ENCODE measurements at places on chromosomes 5 and 9.

- no peak for DNase-seq
Observed at GRCh38 chr5:173010547-173011464, 27.2 kb downstream of the ATP6V0E1 start.

- no peak for DNase-seq
Observed at GRCh38 chr5:103881560-103881959, 319.0 kb upstream of the NUDT12 start.

GRCh38 chr5:14110196-14110595 lies 32.9 kb upstream of the TRIO start:
- no peak for DNase-seq

GRCh38 chr9:101977614-101978210 lies 239.3 kb upstream of the GRIN3A start:
- no peak for DNase-seq

DNA sequence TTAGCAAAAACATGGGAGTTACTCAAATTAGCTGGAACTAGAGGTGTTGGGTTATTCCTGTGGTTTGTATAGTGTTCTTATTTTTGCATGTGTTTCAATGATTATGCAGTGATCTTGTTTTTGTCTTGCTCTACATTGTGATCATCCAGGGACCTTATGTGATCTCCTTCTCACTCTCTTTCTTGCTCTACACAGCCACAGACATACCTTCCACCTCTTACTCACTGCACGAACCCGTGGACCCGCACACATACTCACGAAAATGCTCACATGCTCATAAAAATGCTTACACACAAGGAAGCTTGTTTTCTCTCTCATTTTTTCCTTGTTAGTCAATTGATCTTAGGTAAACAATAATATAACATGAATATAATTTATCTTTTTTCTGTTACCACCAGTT lies 187.1 kb downstream of the KDM4C start:
- no peak for DNase-seq

DNA sequence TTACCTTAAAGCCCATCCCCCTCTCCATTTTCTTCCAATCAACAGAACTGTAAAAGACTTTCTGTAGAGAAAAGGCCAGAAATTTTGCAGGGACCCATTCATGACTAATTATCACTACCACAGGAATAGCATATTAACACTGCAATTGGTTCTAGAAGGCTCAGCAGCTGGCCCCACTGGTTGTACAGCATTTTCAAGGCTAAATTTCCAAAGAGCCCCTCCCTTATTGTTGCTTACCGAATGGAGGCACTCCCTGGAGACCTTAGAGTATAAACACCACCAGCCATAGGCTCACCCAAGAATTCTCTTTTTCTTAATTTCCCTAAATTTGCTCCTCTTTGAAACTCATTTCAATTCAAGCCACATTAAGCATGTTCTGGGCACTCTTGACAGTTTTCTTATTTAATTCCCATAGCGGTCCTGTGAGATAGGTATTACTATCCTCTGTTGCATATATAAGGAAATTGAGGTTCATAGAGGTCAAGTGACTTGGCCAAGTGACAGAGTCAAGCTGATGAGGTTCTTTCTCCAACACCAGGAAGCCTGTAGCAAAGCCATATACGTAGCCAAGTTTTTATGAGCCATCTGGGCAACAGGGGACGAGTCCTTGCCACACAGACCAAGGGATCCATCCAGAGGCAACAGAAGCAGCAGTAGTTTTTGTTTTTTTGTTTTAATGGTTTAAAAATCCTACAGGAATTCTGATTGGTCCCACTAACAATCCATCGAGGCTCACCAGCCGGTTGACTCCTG lies 83.9 kb upstream of the NR5A1 start:
- no peak for DNase-seq

DNA sequence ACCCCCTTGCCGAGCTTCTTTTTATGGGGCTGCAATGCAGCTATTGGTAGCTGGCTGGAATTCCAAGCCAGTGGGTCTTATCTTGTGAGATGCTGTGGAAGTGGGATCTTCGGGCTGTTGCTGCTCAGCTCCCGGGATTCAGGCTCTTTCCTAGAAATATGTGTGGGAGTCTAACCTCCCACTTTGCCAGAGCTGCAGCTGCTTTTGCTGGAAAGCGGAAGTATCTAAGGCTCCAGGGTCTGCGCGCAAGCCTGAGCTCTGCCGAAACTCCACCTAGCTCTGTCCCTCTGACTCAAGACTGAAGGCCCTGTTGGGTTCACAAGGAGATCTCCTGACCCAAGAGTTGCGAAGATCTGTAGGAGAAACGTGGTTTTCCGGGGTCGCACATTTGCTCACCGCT lies 151.1 kb upstream of the ANKRD55 start:
- DNase-seq = no peak

DNA sequence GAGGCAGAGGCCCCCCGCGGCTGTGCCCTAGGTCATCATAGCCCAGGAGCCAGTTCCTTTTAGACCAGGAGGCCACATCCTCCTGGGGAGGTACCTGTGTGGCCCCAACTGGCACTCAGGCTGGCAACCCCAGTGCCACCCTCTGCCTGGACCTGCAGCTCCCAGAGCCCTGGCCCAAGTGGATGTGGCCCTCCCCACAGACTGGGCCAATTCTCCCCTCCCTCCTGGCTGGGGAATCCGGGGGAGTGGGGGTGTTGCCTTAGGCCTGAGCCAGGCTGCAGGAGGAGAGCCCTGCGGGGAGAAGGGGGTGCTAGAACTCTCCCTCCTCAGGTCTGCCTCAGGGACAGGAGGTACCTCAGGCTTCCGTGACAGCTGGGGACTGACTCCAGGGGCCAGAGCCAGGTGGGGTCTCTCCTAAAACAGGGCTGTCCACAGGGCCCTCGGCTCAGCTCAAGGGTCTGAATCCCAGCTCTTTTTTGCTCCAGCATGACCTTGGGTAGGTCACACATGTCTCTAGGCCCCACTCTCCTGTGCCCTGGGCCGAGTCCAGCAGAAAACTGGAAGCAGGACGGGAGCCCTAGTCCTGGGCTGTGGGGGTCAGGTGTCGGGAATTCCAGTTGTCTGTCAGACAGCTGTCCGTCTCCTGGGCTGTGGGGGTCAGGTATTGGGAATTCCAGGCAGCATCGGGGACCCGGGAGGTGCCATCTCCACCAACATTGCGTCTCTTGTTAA lies 9.6 kb downstream of the DNLZ start:
- no peak for DNase-seq

GRCh38 chr9:121021301-121021700 lies 28.8 kb downstream of the C5 start:
- no peak for DNase-seq

DNA sequence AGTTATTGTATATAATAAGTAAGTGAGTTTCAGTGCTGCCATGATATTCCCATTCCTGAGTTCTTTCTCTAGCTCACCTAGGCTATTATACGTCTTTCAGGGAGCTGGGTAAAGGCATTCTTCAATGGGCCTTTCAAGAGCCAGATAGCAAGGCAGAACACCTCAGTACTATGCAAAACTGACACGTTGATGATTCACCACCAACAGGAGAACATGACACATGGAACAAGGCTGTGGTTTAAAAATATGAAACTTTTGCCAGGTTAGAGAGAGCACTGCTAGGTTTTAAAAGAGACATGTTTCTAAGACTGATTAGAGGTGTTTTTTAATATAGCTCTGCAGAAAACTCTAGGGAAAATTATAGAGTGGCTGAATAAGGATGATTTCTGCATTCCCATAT lies 95.9 kb downstream of the UGCG start:
- DNase-seq = no peak

DNA sequence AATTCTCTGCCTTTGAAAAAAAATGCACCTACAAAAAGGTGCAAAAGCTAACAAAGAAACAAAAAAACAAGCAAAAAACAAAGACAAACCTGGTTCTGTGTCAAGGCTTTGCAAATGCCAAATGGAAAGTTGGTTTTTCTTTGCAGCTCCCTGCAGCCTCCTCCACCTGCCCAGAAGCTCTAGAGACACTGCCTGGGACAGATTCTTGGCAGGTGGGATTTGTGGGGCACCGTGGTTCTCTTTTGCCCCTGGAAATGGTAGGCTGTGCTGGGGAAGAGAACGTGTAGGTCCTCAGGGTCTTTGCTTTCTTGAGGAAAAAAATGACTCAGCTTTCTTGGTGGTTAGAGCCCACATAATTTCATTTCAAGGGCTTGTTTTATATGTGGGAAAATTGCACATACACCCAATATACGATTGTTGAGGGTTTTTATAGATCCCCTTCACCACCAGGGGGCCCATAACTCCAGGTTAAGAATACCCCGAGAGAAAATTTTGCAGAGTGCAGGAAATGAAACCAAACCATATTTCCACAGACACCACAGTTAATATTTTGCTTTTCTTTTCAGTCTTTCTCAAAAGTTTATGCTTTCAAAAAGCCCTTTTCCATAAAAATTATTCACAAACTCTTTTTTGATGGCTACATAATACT lies 58.7 kb downstream of the NXNL2 start:
- peak; percentile 20 for DNase-seq

- no peak for DNase-seq
Observed at GRCh38 chr9:3807601-3808000, 281.8 kb upstream of the RFX3 start.

Measured in stimulated activated naive B cell treated with anti-CD40 and anti-IgM and Interleukin-4, amounts not matched to agents 10 μg/mL and 1 μg/mL and 100 μg/mL, for 72 hours (primary cell).